Right forelimb (tissue), 1 donor: ENCODE measurements at places on chromosomes 16 and 17.

DNA sequence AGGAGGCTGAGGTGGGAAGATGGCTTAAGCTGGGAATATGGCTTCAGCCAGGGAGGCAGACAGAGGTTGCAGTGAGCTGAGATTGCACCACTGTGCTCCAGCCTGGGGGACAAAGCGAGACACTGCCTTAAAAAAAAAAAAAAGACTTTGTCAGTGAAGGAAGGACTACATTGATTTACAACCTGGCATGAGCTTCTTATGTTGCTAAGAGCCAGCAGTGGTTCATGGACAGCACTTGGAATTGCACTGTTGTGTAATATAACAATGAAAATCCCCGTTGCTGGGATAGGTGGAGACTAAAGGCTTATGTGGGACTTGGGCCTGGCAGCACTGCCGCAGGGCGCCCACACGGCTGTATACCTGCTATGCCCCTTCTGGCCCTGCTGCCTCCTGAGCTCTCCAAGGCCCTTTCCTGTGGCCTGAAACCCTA lies 14.1 kb upstream of the SLC16A5 start:
- no peak for DNase-seq

GRCh38 chr17:1645207-1646171 lies at the start of gene SCARF1:
Gene SCARF1 (minus strand): TSS chr17:1645732. CDS start chr17:1645697, 35 bp downstream.
- DNase-seq = peak; percentile 67

- no peak for DNase-seq
Measured at GRCh38 chr16:4860727-4861342, 13.6 kb downstream of the UBN1 start.

DNA sequence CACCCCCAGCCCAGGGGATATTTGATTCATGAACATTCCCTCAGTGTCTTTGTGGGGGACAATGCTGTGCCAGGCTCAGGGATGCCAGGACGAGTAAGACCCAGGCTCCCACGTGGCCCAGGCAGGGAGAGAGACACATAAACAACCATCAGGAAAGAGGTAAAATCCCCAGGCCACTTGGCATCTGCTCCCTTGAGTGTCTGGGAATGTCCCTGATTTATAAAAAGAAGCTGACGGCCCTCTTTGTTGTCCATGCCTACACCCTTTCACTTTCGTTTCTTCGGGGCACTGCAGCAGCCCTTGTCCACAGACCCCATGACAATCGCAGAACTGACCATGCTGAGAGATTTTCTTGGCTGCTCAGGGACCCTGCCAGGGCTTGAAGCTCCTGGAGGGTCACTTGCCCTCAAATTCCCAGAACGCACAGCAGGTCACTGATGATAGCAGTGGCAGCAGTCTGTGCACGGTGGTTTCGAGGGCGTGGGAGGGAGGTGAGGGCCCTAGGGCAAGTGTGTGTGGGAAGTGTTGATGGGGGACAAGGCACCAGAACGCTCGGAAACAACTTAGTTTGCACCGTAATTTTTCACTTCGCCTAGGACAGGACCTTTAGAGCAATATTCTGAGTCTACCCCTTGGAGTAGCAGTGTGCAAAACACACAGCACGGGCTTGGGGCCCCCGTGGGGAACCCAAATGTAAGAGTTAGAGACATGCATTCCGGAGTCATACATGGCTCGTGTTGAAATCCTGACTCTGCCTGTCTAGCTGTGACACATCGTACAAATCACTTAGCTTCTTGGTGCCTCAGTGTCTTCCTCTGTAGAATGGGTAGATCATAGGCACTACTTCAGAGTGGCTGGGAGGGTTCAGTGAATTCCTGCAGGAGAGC lies 4.7 kb downstream of the NOD2 start:
- DNase-seq = no peak

DNA sequence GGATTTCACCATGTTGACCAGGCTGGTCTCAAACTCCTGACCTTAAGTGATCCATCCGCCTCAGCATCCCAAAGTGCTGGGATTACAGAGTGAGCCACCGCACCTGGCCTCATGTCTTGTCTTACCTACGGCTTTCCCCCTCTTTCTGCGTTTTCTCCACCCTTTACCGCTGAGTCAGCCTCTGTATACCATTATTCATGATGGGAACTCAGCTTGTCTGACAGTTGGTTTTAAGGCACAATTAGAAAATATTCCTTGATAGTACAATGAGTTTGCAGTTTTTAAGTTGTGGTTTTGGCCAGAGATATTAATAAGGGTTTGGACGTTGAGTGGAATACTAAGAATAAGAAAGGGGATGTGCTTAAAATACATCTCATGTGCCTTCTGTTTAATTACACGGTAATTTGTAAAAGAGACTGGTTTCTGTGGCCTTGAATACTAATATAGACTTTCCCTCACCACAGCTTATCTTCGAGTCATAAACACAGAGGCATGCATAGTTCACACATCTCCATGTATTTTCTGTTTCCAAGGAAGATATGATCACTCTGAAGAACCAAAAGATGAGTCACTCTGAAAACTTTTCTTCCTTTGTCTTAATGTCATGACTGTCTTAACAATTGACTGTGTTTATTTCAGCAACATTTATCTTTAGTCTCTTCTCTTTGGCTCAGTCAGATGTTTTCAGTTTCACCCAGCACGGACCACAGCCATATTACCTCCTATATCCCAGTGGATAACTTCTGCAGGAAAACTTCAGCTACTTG lies 54.4 kb downstream of the PITPNC1 start:
- DNase-seq = no peak

DNA sequence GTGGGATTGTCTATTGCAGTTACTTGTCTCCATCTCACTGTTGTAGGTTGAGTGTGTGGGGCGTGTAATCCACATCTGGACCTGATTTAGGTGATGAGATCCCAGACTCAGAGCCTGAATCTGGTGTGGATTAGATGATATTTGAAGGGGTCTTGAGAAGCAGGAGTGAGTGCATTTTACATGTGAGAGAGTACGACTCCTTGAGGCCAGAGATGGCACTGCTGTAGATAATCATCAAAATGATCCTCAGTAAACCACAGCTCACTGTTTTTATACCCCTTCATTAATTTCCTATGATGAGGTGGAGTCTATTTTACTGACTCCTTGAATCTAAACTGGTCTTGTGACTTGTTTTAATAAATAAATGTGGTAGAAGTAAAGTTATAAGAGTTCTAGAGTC lies 732.5 kb downstream of the KCNJ2 start:
- no peak for DNase-seq

- DNase-seq = no peak
Measured at GRCh38 chr17:53628011-53628410, 194.7 kb upstream of the KIF2B start.

DNA sequence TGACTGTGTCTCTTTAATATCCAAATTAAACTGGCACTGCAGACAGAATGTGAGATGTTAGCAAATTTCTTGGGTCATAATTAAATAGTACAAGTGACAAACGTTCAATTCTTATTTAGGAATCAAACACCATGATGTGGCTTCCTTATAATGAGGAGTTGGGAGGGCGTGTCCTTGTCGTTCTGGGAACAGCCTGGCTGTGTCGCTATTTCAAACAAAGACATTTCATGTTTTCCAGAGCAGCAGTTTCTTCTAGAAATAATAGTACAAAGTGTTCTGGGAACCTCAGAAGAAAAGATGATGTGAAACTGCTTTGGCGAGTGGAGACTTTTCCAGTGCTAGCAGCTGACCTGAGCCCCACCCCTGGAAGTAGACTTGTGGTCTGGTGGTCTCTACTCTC lies 301.7 kb upstream of the N4BP1 start:
- DNase-seq = no peak

- no peak for DNase-seq
Measured at GRCh38 chr16:85935974-85936760, 37.2 kb downstream of the IRF8 start.

DNA sequence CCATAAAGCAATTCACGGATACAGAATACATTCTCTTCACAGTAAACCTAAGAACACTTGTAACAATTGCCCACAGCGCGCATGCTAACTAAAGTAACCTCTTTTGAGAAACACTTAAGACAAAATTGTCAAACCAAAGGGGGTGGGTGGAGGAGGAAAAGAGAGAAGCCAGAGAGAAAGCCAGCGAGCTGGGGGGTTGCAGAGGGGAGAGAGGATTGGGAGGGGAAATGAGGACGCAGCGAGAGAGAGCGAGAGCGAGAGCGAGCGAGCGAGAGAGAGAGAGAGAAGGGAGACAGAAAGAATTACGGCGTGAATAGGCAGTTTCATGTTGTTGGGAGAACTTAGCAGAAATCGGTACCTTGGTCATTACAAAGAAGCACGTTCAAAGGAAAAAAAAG lies 1.6 kb upstream of the HOXB7 start:
- DNase-seq = no peak
